ENCODE measurements at places on chromosomes 7 and 10. TPM values are rescaled to one million over a fixed set of nuclear protein-coding genes. Genes with fewer than 3 reads are reported as not detected.

Gene FKBP6
- total RNA-seq, result not detected

Gene HERPUD2
- 24.0 TPM for total RNA-seq

Gene PCGF5
- 12.6 TPM for total RNA-seq

Gene SUFU
- total RNA-seq, result 2.9 TPM

Gene SFXN4
- total RNA-seq, result 5.5 TPM

Gene SEC31B
- 3.9 TPM for total RNA-seq

Gene CDC14C
- 0.09 TPM for total RNA-seq

Gene ZNF316
- total RNA-seq, result 11.0 TPM

Gene ERVW-1
- total RNA-seq, result not detected

Gene DGKI
- total RNA-seq, result 1.9 TPM

Gene OR2A42
- not detected for total RNA-seq

Gene FBXL13
- 2.1 TPM for total RNA-seq
